KG1 (cell line): ENCODE measurements at places on chromosomes 5 and 9.

DNA sequence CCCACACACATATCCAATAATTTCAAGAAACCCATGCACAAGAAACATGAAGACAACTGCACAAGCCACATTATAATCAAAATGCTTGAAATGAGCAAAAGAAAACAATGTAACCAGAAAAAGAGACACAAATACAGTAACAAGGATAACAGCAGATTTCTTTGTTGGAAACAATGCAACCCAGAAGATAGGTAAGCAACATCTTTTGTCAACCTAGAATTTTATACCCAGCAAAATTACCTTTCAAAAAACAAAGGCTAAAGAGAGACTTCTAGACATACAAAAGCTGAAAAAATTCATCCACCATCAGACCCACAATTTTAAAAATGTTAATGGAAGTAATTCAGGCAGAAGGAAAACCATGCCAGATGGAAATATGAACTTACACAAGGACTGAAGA is 5.0 kb upstream of the COL23A1 start:
- no peak for DNase-seq

DNA sequence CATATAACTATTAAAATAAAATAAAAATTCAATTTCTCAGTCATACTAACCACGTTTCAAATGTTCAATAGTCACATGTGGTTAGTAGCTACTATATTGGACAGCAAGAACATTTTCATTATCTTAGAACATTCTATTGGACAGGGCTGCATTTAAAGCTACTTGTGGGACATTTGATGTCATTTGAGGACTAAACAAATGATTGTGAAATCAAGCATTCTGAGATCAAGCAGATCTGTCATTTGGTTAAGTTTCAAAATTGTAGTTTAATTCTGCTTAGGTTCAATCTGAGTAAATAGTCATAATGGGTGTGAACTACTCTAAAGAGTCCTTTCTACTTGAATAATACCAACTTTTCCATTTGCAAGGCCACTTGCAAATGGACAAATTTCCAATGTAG is 226.9 kb upstream of the C9orf72 start:
- no peak for DNase-seq

- no peak for DNase-seq
These were observed 10.1 kb downstream of the ROR2 start for GRCh38 chr9:91939978-91940377.

DNA sequence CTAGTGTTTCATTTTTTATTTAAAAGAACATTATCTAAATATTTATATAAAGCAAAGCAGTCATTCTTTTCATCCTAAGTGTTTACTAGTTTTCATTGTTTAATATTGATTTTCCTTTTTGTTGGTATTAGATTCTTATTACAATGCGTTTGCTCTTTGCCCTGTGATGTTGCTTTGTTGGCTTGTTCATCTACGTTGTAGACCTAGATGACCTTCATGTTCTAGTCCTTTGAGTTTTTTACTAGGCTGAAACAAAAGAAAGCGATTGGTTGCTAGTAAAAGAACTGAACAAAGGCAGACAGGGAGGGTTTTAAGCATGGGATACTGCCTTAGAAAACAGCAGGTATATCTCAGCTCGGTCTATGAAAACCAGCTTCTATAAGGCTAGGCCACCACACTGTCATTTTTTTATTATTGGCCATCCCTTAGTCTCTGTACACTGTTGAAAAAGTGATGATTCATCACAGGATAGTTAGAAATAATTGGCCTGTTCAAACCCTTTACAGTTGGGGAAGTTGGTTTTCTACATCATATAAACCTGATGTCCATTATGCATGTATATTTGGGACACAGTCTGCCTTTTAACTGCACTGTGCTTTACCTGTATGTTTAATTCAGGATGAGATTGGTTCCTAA is 119.0 kb downstream of the ZCCHC7 start:
- no peak for DNase-seq

DNA sequence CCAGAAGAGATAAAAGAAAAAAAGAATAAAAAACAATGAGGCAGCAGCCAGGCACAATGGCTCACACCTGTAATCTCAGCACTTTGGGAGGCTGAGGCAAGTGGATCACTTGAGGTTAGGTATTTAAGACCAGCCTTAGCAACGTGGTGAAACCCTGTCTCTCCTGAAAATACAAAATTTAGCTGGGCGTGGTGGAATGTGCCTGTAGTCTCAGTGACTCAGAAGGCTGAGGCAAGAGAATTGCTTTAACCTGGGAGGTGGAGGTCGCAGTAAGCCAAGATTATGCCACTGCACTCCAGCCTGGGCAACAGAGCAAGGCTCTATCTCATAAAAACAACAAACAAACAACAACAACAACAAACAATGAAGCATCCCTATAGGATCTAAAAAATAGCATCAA is 121.5 kb downstream of the HMHB1 start:
- DNase-seq: no peak

- no peak for DNase-seq
These were observed 29.7 kb upstream of the EFNA5 start for GRCh38 chr5:107700481-107700880.

DNA sequence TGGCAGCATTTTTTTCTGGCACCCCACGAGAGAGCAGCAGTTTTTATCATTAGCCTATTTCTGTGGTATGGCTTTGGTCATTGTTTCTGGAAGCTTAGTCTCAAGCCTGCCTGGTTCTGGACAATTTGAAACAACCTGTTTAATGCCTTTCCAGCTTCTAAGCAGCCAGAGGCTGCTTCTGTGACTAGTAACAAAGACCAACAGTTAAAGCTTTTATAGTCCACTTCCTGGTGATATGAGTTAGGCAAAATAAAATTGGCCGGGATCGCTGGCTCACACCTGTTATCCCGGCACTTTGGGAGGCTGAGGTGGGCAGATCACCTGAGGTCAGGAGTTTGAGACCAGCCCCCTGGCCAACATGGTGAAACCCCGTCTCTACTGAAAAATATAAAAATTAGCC is 24.0 kb downstream of the LYRM7 start:
- DNase-seq: no peak
